ENCODE measurements at places on chromosomes 3 and 15.

- no peak for DNase-seq
Observed at GRCh38 chr3:139994891-139995290, 59.9 kb downstream of the CLSTN2 start.

- no peak for DNase-seq
Observed at GRCh38 chr3:192514754-192515663, 212.3 kb downstream of the FGF12 start.

DNA sequence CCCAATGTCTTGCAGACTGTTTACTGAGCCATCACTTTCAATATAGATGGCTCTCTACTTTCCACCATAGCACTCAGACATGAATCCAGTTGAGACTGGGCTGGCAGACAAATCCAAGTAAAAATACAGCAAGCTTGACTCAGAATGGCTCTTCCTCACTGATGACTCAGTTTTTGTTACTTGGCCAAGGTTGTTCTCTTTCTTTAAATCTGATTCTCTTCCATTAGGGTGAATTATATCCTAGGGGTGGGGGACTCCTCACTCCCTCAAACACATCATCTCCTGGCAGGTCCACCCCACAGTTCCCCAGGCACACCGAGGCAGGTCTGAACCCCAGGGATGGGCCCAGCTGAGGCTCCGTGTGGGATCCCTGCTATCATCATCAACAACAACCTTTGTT is 157.9 kb downstream of the MEX3B start:
- DNase-seq = no peak

DNA sequence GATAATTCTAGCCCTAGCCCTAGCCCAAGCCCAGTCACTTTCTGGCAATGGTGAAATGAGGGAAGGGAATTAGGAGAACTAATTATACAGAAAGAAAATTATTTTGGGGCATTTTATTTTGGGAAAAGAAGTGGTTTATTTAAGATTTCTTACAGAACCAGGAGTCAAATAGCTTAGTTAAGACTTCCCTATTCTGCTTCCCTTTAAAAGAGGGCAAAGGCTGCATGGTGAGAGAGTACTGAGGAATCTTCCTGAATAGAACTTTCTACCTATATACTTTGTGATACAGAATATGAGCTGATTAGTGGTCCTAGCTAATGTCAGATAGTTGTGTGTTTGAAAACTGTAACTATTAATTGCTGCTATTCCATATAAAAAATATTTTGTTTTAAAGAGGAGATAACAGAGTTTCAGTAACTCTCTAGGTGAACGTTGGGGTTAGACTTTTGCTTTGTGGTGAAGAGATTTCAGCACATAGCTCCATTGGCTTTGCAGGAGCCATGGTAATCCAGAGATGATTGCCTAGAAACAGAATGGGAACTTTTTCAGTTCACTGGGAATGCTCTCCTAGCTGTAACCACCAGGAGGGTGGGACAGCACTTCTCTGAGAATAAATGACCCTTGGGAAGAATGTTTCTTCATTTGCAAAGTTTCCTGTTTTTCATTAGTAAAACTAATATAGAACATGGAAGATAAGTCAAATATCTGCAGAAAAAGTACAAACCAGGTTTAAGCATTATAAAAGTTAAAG is 5.3 kb upstream of the GCSAM start:
- no peak for DNase-seq

- DNase-seq = no peak
Observed at GRCh38 chr15:93327364-93327763, 238.4 kb upstream of the RGMA start.

DNA sequence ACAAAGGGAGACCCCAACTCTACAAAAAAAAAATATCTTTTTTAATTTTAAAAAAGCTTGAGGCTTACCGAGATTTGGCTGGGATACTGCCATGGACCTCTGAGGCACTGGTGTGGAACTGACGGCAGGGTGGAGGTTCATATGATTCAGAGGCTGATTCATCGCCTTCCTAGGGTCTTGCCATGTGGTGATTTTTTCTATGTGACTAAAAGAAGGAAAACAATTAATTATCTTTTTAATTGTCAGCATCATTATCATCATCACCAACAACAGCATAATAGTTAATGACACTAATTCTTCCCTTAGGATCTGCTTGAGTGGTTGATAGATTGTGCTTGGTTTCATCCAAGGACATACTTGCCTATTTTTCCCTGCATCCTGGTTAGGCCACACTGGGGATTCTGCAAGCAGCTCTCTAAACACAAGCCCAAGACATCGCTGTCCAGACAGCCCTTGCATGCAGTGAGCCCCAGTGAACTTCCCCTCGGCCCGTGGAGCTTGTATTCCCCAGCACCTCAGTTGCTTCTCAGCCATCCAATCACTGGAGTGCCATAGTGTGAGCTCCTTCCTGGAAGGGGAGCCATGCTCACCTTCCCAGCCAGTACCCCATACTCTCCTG is 84.9 kb downstream of the WWTR1 start:
- no peak for DNase-seq

GRCh38 chr3:5250467-5251195 is 63.1 kb downstream of the EDEM1 start:
- no peak for DNase-seq

GRCh38 chr3:13268961-13269441 is 151.1 kb downstream of the NUP210 start:
- no peak for DNase-seq

DNA sequence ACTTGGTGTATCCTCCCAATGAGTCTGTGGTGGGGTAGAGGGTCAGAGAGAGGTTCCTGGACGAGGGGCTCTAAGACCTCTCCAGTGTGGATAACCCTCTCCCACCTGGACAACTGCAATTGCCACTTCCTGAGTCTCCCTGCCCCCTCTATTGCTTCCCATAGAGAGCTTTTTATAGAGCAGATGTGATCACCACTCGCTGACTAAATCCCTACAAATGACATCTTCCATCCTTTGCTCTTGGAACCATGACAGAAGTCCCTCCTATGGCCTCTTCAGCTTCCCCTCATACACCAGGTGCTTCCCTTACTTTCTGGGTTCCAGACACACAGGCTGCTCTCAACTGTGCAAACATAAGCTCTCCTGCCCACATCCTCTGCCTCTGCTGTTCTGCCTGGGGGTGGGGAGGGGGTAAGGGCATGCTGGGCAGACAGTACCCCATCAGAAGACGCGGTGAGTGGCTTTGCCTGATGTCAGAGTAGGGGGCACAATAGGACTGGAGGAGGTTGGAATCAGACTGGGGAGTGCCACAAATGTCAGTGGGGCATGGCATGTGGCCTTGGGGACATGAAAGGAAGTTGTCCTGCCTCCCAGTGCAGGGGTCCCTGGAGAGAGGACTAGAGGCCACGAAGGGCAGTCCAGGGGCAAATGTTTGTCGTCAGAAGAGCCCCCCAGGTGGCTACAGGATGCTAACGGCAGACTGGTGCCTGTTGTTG is 15.2 kb downstream of the ITIH3 start:
- no peak for DNase-seq

GRCh38 chr3:106768941-106769480 is 608.2 kb upstream of the CCDC54 start:
- DNase-seq = no peak

DNA sequence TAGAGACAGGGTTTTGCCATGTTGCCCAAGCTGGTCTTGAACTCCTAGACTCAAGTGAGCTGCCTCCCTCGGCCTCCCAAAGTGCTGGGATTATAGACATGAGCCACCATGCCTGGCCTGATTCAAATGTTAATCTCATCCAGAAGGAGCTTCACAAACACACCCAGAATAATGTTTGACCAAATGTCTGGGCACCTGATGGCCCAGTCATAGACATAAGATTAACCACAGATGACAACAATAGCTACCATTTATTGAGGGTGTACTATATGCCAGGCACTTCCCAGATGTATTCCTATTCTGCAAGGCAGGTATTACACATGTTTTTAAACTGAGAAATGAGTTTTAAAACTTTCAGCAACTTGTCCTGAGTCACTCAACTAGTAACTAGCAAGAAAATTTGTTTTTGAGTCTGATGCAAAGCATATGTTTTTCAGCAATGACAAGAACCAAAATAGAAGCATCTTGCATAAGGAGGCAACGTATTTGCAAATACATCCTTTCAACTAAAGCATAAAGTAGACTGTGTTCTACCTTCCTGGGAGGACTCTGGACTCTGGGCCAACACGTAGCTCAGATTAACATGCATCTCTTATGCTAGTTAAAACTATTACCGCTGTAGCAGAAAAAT is 8.1 kb upstream of the SPG21 start:
- no peak for DNase-seq

- no peak for DNase-seq
Observed at GRCh38 chr15:33149919-33150318, 44.6 kb downstream of the FMN1 start.

DNA sequence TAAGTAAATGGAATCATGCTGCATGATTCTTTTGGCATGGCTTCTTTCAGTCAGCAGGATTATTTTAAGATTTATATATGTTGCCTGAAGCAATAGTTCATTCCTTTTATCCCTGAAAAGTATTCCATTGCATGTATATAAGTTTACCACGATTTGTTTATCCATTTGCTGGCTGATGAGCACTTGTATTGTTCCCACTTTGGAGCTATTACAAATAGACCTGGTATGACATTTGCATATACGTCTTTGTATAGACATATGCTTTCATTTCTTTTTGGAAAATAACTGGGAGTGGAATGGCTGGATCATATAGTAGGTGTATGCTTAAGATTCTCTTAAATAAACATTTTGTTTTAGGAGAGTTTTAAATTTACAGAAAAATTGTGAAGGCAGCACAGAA is 79.3 kb upstream of the CBLB start:
- DNase-seq = no peak

GRCh38 chr3:126303272-126303671 is 53.9 kb downstream of the KLF15 start:
- DNase-seq = no peak

DNA sequence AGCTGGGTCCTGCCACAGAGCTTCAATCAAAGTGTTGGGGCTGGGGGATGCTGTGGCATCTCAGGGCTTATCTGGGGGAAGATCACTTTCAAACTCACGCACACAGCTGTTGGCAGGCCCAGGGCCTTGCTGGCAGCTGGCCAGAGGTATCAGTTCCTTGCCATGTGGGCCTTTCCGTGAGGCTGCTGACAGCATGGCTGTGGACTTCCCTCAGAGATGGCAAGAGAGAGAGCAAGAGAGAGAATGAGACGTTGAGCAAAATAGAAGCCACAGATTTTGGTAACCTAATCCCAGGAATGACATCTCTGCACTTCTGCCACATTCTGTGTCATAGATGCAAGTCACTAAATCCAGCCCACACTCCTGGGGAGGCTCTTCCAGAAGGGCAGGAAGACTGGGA is 91.0 kb downstream of the TPRG1 start:
- no peak for DNase-seq

- no peak for DNase-seq
Observed at GRCh38 chr15:41331833-41332193, 578 bp downstream of the OIP5 start.

GRCh38 chr15:67957435-67958132 is 96.5 kb upstream of the PIAS1 start:
- no peak for DNase-seq

DNA sequence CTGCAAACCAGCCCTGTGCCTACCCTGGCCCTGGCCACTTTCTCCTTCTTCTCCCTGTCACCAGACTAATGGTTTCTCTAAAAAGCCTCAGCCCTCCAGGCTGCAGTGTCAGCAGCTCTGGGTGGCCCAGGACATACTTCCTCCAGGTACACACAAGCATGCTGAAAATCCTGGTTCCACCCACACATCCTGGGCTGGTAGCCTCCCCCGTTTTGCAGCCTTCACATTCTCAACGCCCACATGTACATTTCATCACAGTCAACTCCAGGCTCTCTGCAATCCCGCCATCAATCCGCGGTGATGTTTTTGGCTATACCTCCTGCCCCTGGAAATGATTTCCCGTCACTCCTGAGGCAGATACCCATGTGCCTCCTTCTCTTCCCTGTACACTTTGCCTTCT is 59.4 kb downstream of the MAGEF1 start:
- no peak for DNase-seq

GRCh38 chr3:177714945-177715344 is 517.7 kb upstream of the TBL1XR1 start:
- no peak for DNase-seq

- DNase-seq = no peak
Observed at GRCh38 chr3:97863031-97863430, 41.2 kb downstream of the CRYBG3 start.

DNA sequence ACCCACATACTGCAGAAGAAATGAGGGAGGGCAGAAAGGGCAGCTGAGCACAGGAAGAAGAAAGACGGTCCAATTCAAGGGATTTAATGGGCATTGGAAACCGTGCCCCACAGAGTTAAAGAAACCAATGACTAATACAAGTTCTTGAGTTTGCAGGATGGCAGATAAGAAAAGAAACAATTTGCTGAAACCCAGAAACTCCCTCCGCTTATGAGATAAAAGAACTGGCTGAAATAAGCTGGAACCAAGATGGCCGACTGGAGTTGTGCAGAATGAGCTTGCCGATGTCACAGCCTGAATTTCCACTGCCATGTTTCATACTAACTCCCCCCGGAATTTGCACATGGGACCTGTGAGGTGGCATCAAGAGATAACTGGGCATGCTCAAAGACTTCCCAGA is 47.1 kb downstream of the SCAP start:
- DNase-seq = no peak

- DNase-seq = no peak
Observed at GRCh38 chr3:152434142-152434541, 165.4 kb downstream of the MBNL1 start.

- DNase-seq = no peak
Observed at GRCh38 chr3:149151843-149152242, 22.4 kb downstream of the HPS3 start.

GRCh38 chr3:84967767-84968581 is 9.2 kb downstream of the CADM2 start:
- DNase-seq = no peak

GRCh38 chr3:183984127-183984740 is 33.5 kb downstream of the ABCC5 start:
- DNase-seq = no peak

GRCh38 chr3:149356044-149356592 is 21.3 kb downstream of the TM4SF1 start:
- DNase-seq = no peak

DNA sequence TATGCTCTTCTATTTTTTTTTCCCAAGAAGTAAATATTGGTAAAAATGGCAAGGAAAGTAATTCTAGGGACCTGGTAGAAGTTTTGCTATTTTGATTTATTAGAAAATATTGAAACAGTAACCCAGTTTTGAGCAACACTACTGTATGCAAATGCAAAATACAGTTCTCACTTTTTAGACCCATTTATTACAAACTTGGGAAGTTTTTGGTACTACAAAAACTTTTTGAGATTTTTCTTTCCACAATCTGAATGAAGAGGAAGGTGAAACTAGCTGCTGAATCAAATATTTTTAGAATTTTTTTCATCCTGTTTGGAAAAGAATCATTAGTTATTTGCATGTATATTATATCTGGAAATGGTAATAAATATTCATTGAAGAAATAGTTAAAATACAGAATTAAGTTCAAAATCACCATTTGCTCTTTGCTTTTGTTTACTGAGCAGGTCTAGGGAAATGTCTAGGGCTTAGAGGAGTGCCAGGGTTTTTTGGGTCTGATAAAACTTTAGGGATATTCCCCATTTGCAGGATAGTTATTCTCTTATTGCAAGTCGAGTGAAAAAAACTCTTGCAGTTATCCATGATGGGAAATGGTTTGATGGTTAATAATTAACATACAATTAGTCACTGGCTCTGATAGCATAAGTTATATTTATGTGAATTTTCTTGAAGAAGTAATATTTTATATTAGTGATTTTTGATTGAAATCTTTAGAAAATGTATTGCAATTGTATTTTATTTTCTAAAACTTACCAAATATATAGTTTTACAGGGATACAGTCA is 47.0 kb downstream of the TCF12 start:
- DNase-seq = no peak

All from stimulated activated CD8-positive, alpha-beta memory T cell treated with anti-CD3 and anti-CD28 coated beads, Interleukin-2, amount 100 ng/mL, for 48 hours (primary cell).